ENCODE measurements at places on chromosomes 7 and 10. TPM values are rescaled to one million over a fixed set of nuclear protein-coding genes. Genes with fewer than 3 reads are reported as not detected.

FAM237B gene
- total RNA-seq = not detected

OR9A2 gene
- not detected for total RNA-seq

- DNase-seq = no peak
Measured at GRCh38 chr10:22915314-22915713, 12.5 kb upstream of the ARMC3 start.

DNA sequence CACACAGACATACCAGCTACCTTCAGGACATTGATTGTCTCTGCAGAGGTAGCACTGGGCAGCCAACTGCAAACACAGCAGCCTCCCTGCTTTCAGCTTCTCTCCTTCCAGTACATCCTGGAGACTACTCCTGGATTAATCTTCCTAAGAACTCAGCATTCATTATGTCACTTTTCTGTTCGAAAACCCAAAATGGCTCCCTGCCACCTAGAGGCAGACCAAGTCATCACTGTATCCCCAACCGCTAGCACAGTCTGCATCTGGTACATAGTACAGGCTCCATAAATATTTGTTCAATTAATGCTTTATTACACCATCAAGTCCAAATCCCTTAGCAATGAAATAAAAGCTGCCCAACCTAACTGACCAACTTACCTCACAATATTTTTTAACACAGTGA, 5.0 kb upstream of the SEC31B start:
- DNase-seq = no peak

GRCh38 chr10:78581133-78581694, 487.6 kb upstream of the ZMIZ1 start:
- no peak for DNase-seq

Data from B cell (primary cell).